ENCODE measurements at places on chromosomes 2 and 18.

GRCh38 chr2:10591207-10591606 is 98.6 kb downstream of the NOL10 start:
- no peak for DNase-seq

DNA sequence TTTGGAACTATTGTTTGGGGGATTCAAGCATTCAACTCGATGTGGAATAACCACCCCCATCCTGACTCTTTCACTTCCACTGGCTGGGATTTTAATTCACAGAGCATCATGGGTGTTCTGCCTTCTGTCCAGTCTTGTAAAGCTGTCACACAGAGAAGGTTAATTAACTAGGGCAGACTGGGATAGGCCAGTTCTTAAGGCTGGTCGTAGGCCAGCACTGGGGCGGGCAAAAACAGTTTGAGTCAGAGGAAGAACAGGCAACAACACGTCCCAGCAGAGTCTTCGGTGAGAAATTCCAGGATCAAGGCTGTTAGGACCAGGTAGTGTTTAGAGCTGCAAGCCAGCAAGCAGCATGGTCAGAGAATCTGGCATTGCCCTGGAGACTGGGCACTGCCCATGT is 4.0 kb upstream of the RNF152 start:
- no peak for DNase-seq

DNA sequence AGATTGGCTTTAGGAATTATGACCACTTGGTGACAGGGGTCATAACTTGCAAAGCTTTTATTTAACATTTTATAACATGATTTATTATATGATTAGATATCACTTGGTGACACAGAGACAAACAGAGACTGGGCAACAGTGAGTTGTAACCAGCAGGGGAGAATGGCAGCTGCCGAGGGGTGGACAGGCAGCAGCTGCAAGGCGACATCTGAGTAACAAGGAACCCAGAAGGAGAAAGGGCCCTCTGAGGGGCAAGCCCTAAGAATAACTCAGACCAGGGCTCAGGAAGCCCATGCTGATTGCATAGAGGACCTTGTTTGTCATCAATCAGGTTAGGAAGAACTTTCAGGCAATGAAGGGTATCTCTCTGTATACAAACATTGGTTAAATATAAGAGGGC is 339.9 kb upstream of the SOX11 start:
- DNase-seq: no peak

DNA sequence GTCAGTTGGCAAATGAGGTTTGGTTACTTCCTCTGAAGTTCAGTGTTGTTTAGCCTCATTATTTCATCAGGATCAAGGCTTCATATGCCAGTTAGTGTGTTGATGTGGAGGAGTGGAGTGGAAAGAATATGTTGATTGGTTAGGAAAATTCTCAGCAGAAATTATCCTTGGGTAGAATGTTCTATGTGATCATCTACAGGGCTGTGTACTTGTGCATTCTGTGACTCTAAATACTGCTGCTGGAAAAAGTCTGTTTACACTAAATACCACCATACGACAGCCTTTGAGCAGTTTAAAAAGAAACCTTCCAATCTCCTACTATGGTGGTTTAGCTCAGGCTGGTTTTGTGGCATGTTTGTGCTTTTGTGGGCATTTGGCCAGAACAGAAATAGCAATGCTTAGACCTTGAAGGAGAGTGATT is 25.8 kb downstream of the CAB39 start:
- no peak for DNase-seq

DNA sequence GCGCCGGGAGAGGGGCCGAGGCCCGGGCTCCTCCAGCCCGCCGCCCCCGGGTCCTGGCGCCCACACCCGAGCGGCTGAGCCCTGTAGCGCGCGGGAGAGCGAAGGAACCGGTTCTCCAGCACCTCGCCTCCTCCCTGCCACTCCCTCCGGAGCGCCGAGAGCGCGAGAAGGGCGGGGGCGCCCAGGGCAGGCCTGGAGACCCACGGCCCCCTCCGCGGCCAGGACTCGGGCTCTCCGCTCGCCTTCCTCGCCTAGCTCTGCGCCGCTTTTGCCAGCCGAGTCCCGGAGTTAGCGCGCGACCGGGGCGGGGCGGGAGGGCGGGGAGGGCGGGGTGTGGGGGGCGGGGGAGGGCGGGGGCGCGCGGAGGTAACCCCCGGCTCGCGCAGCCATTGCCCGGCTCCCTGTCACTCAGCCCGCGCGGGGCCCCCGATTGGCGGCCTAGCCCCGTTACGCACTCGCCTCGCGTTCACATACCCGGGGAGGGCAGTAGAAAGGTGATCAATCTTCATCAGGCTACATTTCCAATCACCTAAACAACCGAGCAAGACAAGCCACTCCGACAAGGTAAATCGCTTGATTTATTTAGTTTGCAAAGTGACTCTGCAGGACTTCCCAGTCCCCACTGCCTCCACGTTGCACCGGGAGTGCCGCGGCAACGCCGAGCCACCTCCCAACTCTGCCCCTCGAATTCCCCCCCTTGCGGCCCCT is at the start of gene OTX1:
TSS of gene OTX1 (plus strand) at position 497 of the 708 bp plus-strand sequence. CDS start 2,161 bp downstream, outside the sequence.
- peak; percentile 76 for DNase-seq

DNA sequence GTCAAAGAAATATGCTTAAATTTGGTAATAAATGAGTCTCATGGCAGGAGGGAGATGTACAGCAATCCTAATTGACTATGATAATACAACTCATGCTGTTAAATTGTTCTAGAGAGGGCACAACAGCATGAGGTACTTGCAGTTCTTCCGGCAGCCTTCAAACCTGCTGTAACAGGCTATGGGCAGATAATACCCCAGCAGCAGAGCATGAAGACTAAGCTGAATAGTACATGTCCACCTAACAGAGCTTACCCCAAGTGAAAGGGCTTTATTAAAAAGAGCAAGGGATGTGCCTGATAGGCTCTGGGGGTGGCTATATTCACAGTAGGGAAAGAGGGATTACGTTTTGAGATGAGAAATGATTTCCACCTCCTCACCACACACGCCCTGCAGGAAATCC is 28.9 kb downstream of the MRO start:
- DNase-seq: no peak

- DNase-seq: no peak
These were observed 110.5 kb downstream of the DYSF start for GRCh38 chr2:71563872-71564271.

DNA sequence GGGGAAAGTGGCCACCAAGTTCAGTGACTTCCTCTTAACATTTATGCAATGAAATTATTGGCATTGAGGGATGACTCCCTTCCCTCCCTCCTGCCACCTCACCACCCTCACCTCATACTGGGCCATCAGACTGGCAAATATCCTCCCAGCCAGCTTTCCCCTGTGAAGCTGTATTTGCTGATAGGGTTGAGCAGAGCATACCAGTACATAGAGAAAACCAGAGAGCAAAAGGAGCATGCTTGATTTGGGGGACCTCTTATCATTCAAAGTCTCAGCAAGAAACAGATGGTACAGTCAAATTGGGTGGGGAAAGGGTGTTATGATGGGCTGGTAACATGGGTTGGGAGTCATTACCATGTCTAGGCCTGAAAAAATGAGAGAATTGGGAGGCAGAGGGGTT is 19.1 kb upstream of the B3GNT2 start:
- DNase-seq: no peak

DNA sequence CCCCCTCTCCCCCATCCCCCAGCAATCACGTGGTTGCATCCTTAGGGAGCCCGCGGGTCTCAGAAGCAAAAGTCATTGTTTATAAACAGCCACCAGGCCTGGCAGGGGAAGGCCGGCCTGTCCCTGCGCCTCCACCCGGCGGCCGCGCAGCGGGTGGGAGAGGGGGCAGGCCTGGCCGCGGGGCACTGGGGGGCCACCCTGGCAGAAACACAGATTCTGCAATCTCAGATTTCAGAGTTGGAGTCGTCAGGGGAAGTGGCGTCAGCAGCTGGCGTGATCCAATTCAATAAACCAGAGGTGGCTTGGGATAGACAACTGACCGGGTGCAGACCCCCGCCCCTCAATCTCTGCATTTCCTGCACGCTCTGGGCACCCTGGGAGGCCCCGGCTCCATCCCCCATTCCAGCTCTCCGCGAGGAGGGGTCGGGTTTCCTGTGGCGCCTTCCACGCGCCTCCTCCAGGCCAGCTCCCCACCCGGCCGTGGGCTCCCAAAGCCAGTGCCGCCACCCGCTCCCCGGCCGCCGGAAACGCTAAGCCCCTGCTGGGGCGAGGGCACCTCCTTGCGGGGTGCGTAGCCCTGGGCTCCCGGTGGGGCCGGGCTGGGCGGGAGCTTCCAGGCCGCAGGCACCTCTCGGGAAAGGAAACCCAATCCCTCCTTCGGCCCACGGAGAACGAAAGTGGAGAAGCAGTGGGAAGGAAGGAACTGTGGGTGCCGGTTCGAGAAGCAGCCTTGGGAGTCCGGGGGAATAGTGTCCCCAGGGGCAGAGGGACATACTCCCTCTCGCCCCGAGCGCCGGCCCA is 1.1 kb downstream of the BIN1 start:
- DNase-seq: no peak

- DNase-seq: no peak
These were observed 117.5 kb downstream of the EPHA4 start for GRCh38 chr2:221454459-221455105.

DNA sequence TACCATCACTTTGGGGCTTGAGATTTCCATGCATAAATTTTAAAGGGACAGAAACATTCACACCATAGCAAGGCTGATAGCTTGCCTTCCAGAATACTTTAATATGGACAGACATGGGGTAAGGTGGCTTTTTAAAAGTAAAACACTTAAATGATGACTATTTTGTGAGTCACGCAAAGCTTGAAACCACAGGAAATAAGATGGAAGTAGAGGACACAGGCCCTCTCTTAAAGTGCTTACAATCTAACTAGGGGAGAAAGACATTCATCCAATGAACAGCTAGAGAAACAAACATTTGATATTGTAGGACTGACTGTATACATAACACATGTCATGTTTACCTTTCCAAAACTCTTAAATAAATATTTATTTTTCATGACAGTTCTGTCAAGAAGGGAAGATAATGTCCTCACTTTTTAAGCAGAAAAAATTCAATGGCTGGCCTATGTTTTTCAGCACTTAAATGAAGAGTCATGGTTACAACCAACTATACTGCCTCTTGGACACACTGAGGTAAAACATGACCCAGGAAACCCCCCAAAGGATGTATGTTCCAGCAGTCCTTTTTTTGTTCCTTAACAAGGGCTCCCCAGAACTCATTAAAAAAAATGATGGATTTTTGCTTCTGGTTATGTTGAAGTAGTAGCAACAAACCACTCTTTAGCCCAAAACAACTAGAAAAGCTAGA is 120.0 kb upstream of the RBMS1 start:
- no peak for DNase-seq

- DNase-seq: no peak
These were observed at the start of gene RAX for GRCh38 chr18:59272891-59273758. Gene RAX, minus strand, starts transcription at chr18:59273454. Its CDS starts 248 bp downstream, at chr18:59273206.

DNA sequence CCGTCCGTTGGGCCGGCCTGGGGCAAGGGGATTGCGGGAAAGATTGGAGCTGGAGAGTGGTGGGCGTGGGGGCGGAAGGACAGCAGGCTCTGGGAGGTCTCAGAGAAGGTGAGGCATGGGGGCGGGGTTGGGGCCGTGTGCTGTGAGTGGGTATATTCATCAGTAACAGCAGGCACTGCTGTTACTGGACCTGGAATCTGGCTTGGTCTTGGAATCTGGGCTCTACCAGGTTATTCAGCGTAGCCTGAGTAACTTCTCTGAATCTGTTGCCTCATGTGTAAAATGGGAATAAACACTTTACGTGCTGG is 435 bp downstream of the RNF181 start:
- DNase-seq: no peak

DNA sequence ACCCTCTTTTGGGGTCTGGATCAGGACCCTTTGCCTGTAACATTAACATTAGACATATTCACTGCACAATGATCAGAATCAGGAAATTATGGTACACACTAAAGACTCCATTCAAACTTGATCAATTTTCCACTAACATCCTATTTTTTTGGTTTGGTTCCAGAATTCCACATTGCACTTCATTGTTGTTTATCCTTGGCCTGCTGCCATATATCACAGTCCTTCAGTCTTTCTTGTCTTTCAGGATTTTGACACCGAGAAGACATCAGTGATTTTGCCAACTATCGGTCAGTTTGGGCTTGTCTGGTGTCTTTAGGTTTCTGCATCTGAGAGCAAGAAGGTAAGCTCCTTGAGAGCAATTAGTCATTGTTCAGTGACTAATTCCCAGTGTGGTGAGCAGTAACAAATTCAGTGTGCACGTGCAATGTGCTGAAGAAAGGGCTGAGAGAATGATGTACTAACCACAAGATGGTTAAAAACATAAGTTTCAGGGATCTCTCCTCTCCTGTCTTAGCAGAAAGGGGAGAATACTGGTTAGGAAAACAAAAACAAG is 23.5 kb downstream of the MARCHF4 start:
- no peak for DNase-seq

DNA sequence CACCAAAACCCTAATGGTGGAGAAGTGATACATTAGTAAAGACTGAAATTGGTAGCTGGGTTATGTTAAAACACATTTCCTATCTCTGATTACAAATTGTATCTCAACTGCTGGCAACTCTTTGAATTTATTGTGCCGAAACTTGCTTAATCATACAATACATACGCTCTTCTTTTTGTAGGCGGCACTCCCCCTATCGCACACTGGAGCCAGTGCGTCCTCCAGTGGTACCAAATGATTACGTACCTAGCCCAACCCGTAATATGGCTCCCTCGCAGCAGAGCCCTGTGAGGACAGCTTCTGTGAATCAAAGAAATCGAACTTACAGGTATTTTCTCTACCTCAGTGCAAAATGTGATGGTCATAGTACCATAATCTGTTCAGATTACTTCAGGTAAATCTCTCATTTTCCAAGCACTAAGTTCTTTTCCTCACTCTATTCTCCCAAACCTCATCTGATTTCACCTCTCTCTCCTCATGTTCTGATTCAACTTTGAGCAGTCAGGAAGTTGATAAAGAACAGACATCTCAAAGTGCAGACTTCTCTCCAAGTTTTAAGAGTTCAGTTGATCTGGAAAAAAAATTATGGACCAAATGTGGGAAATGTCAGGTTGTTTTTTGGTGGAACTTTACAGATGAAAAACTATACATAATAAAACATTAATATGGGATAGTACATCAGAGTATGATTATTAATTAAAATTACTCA is 66.5 kb downstream of the ABI2 start:
- DNase-seq: no peak

DNA sequence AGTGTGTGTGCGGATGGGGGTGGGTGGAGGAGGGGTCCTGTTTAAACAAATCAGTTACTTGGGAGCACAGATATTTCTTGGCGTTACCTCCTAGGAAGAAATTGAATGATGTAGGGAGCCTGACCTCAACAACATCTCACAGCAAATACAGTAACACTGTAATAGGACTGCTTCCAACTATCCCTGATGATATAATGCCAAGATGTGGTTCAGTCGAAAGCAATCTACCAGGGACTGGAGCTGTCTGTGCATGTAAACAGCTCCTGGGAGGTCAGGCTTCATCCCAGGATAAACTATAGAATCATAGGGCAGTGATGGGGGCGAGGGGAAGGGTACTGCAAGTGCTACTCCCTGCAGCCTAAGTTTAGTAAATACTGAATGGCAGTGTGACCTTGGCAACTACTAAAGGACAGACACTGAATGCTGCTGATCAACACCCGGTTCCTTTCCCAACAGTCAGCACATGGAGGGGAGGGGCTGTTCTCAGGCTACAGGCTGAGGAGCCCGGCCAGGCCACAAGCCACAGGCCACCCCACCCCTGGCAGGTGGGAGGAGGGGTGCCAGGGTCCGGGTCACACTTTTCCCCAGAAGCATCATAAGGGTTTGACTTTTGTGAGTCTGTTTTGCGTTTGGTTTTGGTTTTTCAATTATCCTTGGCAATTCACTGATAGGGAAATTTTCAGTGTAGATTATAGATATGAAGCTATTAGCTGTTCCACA is 85.3 kb upstream of the ZNF397 start:
- no peak for DNase-seq

- no peak for DNase-seq
These were observed 29.5 kb upstream of the ATRAID start for GRCh38 chr2:27182346-27182745.

All from NCI-H446 treated with DMSO at 0.1 percent for 48 hours (cell line).